Activated T-cell treated with anti-CD3 and anti-CD28 coated beads, Interleukin-2, amount 50 U/mL, for 72 hours (primary cell): ENCODE measurements at places on chromosomes 5 and 9. TPM values are rescaled to one million over a fixed set of nuclear protein-coding genes. Genes with fewer than 3 reads are reported as not detected.

DNA sequence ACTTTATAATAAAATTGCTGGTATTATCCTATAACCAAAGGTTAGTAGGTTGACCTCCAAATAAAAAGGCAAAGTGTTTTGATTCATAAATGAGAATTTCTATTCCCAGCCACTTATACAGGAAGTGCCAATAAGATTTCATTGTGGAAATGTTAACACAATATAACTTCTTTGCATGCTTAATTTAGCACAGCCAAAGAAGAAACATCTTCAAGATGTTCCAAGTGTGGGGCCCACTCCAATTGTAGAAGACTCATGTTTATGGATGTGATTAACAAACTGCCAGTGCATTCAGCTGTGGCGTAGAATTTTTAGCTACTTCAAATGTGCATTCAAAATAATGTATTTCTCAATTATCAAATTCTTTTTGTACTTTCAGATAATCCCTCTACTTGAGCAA lies 402.3 kb downstream of the DEPDC1B start:
- H3K4me1 ChIP-seq: no peaks in the 10 kb centered on the region
- H3K27me3 ChIP-seq: no peaks in the 10 kb centered on the region
- no peak overlapping the region for H3K27ac ChIP-seq
- no peak for DNase-seq
- no peaks in the 10 kb centered on the region for H3K36me3 ChIP-seq

DNA sequence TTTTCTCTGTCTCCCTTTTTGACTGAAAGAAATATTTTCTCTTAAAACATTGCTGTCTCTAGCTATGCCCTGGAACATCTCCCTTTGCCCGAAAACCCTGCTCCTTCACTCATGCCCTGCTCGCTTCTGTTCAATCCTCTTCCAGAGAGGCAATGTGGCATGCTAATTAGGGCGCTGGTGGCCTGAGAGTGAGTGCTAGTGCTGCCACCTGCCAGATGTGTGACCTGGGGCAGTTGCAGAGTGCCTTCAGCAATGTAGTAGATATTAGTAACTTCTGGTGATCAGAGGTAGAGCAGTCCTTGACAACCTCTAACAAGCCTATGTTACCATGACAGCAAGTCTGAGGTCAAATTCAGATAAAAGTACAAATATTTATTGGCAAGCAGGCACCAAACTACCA lies 119.5 kb upstream of the OSMR start:
- H3K36me3 ChIP-seq: no peaks in the 10 kb centered on the region
- H3K4me3 ChIP-seq: no peak overlapping the region
- no peak overlapping the region for H3K27ac ChIP-seq
- no peak for DNase-seq
- H3K4me1 ChIP-seq: peaks cover 8% of the 10 kb centered on the region

DNA sequence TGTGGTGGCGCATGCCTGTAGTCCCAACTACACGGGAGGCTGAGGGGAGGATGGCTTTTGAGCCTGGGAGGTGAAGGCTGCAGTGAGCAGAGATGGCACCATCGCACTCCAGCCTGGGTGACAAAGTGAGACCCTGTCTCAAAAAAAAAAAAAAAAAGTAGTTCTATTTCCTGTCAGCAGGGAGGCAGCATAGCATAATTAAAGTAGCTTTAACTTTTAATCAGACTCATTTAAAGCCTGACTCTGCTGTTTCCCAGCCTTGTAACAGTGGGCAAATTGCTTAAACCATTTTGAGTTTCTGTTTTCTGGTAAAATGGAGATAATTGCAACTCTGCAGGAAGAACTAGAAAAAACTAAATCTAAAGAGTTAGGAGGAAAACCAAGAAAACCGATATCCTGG lies 31.2 kb downstream of the CNOT6 start:
- no peaks in the 10 kb centered on the region for H3K27me3 ChIP-seq
- DNase-seq: no peak
- peaks cover 52% of the 10 kb centered on the region for H3K4me1 ChIP-seq
- no peak overlapping the region for H3K27ac ChIP-seq
- H3K4me3 ChIP-seq: no peak overlapping the region

The AQP3 gene
- 12.0 TPM for total RNA-seq

DNA sequence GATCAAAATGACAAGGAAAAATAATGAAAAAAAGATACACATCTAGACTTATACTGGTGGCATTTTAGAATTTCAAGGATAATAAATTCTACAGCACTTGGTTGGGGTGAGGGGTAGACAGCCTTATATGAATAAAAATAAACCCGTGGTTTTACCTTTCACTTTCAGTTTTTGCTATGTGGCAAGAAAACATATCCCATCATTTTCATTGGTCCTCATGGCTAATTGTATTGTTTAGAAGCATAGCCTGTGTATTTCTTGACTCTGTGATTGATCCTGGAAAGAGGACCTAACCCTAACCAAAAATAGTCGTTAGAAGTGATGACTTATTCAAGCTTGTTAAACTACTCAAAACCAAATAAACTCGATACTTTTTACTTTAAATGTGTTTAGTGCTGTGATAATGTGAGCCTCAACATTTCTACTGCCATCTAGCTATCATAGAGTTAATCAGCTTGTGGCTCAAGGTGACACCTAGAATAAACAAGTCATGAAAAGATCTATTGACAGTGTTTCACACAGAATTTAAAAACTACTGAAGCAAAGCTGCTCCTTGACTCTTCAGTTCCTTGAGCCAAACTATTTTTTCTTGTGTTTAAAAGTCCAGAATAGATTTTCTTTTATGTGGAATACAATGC lies 153.3 kb upstream of the IZUMO3 start:
- no peak overlapping the region for H3K27ac ChIP-seq
- no peak overlapping the region for H3K4me3 ChIP-seq
- no peaks in the 10 kb centered on the region for H3K36me3 ChIP-seq
- no peaks in the 10 kb centered on the region for H3K27me3 ChIP-seq
- no peak for DNase-seq

DNA sequence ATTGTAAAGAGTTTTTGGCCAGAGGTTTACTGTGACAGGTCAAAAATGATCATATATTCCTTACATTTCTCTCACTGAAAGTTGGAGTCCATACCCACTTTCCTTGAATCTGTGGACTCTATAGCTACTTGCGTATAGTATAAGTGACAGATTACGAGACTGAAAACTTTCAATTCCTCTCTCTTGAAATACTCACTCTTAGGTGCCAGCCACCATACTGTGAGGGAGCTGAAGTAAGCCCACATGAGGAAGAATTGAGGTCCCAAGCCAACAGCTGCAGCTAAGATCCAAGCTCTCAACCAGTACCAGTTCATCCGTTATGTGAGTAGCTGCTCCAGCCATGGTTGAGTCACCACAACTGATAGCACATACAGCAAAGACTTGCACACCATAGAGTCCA lies 128.1 kb upstream of the FAM174A start:
- H3K27me3 ChIP-seq: no peaks in the 10 kb centered on the region
- no peaks in the 10 kb centered on the region for H3K4me1 ChIP-seq
- DNase-seq: no peak
- no peak overlapping the region for H3K27ac ChIP-seq
- H3K4me3 ChIP-seq: no peak overlapping the region

DNA sequence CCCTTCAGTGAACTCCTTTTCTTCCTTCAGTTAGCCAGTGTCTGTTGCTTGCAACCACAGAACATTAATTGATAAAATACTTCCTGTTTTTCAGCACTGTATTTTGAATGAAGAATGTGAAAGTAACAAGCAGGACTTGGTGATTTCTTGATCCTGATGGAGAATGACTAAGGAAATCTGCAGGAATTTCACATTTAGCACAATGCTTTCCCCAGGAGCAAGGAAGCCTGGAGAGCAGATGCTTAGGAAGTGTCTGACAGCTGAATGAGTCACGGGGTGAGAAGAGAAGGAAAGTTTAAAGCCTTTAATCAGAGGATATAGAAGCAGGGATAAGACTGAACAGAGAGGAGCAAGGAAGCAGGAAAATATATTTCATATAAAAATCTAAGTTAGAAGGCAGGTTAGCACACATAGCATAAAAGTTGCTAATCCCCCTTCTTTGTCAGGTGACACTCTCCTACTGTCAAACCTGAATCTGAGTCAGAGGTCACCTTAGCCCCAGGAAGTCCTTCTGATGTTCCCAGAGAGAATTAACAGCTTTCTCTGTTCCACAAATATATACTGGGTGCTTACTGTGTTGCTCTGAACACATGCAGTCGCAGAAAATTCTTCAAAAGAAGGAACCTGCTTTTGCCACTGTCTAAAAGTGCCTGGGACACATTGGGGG lies 59.7 kb downstream of the GNA14 start:
- no peak for DNase-seq
- no peak overlapping the region for H3K4me3 ChIP-seq
- H3K36me3 ChIP-seq: no peaks in the 10 kb centered on the region
- no peaks in the 10 kb centered on the region for H3K4me1 ChIP-seq
